Stimulated activated CD4-positive, alpha-beta T cell treated with anti-CD3 and anti-CD28 coated beads, Interleukin-12 subunit alpha, Interleukin-12 subunit beta, amount 100 ng/mL, for 4 hours (primary cell): ENCODE measurements at places on chromosomes 7 and 10.
A peak's percentile ranks its signal among the peaks of the same experiment; 100 is the strongest.

GRCh38 chr7:47945261-47946015 lies 2.8 kb downstream of the PKD1L1 start:
- peak; percentile 75 for DNase-seq

DNA sequence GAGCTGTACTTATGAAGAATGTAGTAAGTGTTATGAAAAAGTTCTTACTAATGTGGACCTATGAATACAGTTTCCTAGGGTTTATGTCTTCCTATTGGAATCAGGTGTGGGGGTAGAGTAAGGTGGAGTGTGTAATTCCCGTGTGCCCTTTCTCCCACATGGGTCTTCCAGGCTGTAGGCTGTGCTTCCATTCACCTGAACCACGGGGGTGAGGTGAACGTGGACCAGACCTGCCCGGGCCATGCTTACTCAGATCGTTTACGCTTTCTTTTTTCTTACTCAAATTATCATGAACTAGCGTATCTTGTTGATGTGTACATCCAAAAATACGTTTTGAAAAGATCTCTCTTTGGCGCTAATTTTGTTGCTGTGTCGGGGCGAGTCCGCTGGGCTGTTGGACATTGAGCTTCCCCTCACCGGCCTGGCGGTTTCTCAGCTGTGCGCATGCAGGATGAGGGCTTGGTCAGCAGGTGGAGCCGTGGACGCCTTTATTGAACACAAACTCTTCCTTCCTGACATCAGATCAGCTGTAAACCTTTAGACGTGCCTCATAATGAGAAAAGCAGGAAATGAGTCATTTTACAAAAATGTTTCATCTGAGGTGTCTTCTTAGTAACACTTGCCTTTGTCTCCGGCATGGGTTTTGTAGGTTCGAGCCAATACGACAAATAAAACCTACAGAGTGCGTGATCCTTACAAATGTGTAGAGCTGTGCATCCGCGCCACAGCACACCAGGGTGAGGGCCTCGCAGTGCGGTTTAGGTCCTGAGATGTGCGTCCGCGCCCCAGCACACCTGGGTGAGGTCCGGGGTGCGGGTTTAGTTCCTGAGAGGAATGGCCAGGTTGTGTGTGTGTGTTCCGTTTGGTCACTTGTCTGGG lies 53.8 kb downstream of the WDR37 start:
- peak; percentile 70 for DNase-seq

GRCh38 chr10:116194061-116194460 lies 78.9 kb downstream of the GFRA1 start:
- DNase-seq = no peak

DNA sequence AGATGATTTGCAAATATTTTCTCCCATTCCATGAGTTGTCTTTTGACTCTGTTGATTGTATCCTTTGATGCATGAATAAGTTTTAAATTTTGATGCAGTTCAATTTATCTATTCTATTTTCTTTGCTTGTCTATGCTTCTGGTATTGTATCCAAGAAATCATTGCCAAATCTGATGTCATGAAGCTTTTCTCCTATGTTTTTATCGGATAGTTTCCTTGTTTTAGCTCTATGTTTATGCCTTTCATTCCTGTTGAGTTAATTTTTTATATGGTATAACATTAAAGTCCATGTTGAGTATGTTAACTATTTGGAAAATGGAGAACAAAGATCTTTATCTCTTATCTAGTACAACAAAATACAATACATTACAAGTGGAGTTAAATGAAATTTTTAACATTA lies 27.6 kb upstream of the VPS41 start:
- no peak for DNase-seq

DNA sequence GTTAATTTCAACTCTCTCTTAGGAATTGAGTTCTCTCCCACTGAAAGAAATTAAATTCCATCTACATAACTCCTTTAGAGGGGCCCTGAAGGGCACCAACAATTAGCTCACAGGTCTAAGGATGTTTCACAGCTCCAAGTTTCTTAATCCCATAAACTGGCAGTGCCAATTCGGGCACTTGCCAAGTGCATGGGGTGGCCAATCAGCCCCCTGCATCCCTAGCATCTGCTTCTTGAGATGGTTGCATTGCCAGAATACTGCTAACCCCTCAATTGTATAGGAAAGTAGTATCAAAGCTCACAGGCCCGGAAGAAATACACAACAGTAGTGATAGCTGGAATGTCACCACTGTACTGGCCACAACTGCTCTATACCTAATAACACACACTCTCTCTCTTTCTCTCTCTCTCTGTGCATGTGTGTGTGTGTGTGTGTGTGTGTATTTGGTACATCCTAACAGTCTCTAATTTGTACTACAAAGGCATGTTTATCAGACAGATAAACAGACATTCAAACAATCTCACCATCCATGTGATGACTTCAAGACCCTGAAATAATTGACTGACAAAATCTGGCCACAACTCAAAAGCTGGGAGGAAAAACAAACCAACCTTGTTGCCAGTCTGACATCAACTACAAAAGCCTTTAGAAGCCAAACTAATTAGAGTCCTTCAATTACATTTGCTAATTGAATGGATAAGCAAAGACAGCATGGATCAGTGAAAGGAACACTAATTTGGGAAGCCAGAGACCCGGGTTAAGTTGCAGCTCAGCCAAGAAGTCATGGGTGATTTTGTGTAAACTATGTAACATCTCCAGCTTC lies 27.8 kb downstream of the HIBADH start:
- DNase-seq = no peak

DNA sequence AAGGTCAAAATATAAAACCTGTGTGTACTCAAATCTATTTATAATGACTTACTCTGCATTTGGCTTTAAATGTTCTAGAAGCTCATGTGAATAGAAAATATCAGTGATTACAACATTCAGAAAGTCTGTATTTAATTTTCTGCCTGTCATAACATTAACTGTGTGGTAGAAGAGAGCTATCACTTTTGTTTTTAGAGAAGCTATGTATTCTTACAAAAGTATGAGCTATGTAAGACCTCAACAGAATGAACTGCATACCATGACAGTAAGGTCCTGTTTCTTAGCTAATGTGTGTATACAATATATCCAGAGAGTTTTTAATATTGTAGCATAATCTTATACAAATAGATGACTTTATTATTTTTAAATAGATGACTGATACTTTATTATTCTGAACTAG lies 61.5 kb downstream of the PTN start:
- no peak for DNase-seq

- DNase-seq = no peak
Observed at GRCh38 chr10:51092402-51092801, 18.1 kb downstream of the PRKG1 start.

GRCh38 chr10:69939481-69939880 lies 113.2 kb upstream of the MACROH2A2 start:
- no peak for DNase-seq

DNA sequence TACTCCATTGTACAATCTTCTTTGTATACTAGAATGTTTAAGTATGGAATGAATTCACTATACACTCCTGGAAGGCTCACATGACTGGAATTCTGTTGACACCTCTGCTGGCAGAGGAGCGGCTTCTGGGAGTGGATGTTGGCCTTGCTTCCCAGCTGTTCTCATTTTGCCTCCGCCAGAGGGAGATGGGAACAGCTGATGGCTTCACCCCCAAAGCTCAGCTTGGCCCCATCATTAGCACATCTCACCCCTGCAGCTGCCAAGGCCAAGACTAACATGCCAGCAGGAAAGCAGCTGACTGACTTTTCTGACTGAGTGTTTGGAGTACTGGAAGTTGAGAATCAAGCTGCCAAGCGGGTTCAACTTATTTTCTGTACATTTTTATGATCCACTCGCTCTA lies 15.1 kb downstream of the ADAM12 start:
- DNase-seq = no peak

DNA sequence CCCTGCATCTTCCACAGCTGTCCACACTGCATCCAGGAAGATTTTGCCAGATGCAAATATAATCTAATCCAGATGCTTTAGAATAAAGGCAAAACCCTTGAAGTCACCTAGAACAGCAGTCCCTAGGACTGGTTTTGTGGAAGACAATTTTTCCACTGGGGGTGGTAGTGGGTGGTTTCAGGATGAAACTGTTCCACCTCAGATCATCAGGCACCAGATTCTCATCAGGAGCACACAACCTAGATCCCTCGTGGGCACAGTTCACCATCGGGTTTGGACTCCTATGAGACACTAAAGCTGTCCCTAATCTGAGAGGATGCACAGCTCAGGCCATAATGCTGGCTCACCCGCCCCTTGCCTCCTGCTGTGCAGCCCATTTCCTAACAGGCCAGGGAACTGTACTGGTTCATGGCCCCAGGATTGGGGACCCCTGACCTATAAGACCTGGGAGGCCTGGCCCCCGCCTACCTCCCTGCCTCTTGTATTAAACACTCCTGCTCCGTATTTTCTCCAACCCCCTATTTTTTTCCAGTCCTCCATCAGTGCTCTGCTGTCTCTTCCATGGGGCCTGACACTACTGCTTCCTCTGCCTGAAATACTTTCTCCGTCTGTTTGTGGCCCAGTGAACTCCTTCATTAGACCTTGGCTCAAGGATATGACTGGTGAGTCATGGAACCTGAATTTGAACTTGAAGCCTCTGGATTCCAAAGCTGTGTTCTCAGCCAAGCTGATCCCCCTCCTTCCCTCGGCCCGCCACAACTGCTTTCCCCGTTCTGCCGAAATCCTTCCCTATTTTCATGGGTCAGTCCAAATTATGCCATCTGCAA lies 79.9 kb upstream of the RHEB start:
- DNase-seq = no peak

DNA sequence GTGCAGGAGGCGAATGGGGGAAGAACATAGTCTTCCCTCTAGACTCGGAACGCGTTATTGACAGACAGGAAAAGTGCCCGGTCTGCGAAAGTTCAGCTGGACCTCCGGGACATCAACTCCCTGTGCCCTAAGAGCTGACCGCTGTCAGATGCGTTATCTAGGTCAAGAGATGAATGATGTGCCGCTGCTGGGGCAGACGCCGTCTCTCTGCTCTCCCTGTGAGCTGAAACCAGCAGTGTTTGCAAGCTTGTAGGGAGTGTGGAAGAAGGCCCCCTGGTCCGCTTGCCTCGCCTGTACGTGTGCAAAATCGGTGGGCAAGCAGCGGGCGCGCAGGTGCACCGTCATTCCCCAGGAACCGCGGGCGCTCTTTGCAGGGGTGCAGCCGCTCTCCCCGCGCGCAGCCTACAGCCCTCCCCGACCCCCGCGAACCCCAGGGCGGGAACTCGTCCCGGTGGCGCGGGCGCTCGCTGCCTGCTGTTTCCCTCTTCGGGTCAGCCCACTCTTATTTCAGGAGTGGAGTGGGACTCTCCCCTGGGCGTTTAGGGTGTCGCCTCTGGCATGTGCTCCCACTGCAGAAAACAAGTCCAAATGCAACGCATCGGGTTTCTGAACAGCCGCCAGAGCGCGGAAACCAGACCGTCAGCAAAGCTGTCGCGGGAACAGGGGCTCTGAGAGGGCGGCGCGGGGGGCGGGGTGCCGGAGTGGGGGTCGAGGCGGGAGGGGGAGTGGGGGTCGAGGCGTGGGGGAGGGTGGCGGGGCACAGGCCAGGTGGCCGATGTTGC lies 1.8 kb upstream of the PFKFB3 start:
- DNase-seq = peak; percentile 18

DNA sequence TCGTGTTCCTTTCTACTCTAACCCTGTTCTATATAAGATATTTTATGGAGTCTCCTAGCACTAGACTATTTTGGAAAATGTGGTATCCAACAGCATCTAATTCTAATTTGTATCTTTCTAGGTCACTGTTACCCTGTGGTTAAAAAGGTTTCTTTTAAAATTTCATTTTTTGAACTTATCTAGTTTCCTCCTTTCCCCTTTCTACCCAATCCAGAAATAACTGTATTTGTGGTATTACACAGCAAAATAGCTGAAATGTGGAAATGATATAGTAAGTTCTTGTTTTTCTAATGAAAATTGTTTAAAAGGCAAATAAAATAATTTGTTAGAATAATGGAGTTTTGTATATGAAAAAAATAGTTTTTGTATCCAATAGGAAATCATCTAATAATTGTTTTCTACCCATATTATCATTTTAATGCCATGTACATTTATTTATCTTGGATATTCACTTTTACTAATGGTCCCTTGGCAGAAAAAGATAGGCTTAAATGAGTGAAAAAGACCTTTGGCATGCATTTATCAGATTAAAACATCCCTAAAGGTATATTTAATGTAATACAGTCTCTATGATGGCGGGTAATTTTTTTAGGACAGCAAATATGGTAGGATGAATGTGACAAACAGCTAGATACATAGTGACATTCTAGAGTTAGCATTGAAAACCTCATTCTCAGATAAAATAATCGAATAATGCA lies 175.5 kb upstream of the PLXDC2 start:
- no peak for DNase-seq
